DND-41 (cell line): ENCODE measurements at places on chromosomes 13 and 19.

- no peak for DNase-seq
These were observed 14.9 kb upstream of the AP1M2 start for GRCh38 chr19:10601999-10602329.

- no peak for DNase-seq
These were observed 154.7 kb upstream of the SGCG start for GRCh38 chr13:23025864-23026608.

GRCh38 chr19:5628919-5629481 lies 6.1 kb downstream of the SAFB start:
- DNase-seq = no peak

GRCh38 chr13:49410477-49410876 lies 33.4 kb downstream of the CAB39L start:
- DNase-seq = no peak

DNA sequence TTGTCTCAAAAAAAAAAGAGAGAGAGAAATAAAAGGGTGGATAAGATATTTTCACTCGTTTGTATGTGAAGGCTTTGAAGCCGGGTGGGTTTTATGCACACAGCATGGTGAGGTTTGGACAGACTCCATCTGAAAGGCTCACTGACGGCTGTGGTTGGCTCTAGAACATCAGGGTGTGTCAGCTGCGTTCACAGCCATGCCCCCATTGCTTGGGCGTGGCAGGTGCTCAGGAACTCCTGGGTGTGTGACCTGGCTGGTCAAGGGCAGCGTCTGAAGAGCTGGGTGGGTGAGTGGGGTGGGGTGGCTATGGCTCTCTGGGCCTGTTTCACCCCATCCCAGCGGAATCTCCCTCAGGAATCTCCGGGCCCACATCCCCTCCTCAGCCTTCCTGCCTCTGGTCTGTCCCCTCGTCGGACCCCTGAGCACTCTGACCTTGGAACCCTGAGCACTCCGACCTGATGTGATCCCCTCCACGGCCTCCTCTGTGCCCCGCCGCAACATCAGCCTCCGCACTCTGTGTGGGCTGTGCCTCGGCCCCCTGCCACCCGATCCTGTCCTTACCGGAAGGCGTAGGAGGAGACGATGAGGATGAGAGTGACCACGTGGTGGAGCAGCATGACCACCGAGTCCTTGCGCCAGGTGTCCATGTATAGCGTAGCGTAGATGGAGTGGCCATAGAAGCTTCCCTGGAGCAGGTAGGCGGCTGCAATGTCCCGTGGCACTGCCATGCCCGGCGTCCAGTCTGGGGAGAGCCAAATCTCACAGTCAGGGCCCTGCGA lies 12.2 kb downstream of the CERS1 start:
- no peak for DNase-seq

- DNase-seq = no peak
These were observed 67.2 kb downstream of the CEBPG start for GRCh38 chr19:33440682-33441081.

DNA sequence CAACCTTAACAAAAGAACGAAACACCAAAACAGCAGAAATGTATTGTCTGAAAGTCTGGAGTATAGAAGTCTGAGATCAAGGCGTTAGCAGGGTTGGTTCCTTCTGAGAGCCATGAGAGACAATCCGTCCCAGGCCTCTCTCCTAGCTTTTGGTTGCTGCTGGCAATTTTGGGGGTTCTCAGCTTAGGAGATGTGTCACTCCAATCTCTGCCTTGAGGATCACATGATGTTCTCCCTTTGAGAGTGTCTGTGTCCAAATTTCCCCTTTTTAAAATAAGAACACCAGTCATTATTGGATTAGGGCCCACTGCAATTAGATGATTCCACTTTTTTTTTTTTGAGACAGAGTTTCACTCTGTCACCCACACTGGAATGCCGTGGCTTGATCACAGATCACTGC lies 10.1 kb downstream of the KCNN1 start:
- no peak for DNase-seq

DNA sequence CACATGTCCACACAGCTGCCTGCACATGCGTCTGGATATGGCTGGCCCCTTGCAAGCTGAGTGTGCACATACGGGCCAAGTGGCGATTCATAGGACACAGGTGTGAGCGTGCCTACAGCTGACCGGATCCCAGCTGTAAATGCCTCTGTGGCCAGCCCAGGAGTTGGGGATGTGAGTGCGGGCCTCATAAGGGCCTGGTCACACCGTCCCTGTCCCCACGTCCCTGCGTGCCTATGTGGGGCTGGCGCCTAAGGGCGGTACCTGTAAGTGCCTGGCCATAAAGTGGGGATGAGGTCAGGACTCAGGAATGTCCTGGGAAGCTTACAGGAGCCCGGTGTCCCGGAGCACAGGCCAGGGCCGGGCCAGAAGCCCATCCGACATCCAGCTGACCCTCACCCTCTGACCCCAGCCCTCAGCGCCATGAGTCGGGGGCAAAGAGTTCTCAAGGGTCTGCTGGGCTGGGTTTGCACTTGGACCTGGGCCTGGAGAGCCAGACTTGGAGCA lies 1.3 kb upstream of the ARHGAP45 start:
- no peak for DNase-seq

GRCh38 chr13:94480672-94481145 lies 1.2 kb upstream of the DCT start:
- peak; percentile 42 for DNase-seq
